Foreskin fibroblast (primary cell): ENCODE measurements at places on chromosomes 5 and 9.
A peak's percentile ranks its signal among the peaks of the same experiment; 100 is the strongest.

- no peak for DNase-seq
These were observed 5.2 kb upstream of the ST6GALNAC6 start for GRCh38 chr9:127904561-127905003.

- no peak for DNase-seq
These were observed 1013.3 kb downstream of the MAT2B start for GRCh38 chr5:164518741-164519080.

DNA sequence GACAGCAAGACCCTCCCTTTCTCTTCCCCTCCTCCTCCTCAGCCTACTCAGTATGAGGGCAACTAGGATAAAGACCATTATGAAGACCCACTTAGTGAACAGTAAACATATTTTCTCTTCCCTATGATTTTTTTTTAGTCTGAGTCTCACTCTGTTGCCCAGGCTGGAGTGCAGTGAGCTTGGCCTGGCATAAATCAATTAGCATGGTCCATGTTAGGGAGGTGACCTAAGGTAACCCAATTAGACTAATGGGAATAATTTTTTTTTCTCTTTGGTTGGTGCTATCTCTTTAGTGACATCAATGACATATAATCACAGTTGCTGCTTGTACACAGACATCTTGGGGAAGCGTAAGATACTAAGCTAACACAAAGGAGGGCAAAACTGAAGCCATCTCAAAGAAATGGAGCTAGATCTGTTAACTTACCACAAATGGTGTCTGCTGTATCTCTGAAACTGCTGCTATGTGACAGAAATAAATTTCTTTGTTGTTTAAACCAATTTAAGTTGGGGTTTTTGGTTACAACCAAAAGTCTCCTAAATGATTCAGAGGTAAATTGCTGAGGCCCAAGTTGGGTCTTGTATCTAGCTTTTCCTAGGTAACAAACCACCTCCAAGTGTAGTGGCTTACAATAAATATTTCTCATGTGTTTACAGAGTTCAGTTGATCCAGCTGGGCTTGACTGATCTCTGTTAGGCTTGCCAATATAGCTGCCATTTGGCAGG, 13.3 kb downstream of the PKD2L2 start:
- DNase-seq = no peak

GRCh38 chr9:127411122-127411521, 13.1 kb upstream of the ZNF79 start:
- no peak for DNase-seq

DNA sequence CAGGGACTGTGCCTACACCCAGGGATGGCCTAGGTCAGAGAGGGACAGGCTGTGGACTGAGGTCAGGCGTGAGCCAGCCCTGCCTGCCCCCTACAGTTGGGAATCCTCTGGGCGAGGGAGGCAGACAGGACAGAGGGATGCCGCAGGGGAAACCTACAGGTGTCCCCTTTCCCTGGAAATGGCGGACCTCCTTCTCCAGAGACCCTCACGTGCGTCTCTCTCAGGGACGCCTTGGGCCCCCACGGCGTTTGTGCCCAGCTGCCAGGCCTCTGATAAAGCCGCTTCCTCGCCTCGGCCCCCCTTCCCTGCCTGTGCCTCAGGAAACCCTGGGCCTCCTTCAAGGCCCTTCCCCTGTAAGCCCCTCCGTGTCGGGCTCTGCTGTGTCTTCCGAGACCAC, 129.3 kb downstream of the RXRA start:
- no peak for DNase-seq

DNA sequence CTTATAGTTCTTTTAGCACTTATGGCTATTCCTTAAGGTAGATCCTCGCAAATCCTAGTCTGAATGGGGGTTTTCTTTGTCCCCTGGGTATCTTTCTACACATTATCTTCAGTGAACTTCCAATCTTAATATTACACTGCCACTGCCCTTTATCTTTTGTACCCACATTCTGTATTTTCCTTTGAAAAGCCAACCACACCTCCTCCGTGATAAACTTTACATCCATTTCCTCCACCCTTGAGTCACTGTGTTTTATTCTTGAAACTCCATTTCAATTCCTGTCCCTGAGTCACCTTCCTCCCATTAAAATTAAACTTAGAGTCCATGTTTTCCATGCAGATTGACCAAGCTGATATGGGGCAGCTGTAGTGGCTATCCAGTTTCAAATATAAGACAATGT, 43.2 kb upstream of the RICTOR start:
- DNase-seq = peak; percentile 66

DNA sequence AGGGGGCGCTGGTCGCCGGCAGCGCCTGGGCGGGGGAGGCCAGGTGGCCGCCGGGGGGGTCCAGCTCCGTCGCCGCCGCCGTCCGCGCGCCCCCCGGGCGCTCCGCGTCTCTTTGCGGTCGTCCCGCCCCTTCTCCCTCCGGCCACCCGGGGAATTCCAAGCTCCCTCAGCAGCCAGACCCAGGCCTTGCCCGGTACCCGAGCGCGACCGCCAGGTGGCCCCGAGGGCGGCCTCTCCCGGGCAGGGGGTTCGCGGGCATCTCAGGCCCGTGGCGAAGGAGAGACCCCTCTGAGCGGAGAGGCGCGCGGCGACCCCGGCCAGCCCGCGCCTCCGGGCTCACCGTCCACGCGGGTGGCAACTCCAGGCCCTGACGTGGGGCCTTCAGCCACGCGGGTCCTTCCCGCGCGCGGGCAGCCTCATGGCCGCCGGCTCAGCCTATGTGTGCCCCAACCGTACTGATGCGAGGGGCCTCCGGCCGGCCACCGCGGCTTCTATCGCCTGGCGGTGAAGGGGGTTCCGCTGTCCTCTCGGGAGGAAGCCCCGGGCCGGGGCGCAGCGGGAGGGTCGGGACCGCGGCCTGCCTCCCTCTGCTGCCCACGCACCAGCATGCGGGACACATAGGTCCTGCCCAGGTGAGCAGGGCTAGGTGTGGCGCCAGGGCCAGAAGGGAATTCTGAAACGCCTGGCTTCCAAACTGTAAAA, 529 bp upstream of the NRARP start:
- DNase-seq = no peak

- no peak for DNase-seq
These were observed 40.3 kb downstream of the DNAJB5 start for GRCh38 chr9:35029852-35030251.

DNA sequence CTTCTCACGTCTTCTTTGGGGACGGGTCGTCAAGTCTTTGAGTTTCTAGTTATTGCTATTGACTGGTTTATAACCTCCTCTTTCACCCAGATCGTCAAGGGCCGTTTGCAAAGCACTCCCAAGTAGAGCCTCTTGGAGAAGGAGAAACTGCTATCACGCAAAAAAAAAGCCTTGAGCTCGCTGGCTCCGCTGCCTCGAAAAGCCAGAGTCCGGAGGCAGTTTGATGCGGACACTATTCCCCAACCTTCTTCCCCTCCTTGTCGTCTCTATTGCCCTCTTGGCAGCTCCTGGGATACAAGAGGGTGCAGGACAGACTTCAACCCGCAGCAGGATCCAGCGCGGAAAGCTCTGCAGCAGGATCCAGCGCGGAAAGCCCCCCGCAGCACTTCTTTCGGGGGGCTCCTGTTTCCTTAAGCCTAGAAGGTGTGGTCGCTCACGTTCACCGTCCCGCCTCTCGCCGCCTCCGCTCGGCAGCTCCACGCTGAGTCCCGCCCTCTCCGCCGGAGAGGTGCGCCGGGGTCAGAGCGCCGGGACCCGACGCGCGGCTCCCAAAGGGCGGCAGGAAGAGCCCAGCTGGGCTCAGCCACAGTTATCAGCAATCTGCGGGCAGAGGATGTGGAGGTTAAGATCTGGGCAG, at the start of gene PCDHAC1:
Gene PCDHAC1, plus strand, starts transcription at position 494 of the 637 bp plus-strand sequence. CDS start 594 bp downstream, outside the sequence.
- peak; percentile 1 for DNase-seq

DNA sequence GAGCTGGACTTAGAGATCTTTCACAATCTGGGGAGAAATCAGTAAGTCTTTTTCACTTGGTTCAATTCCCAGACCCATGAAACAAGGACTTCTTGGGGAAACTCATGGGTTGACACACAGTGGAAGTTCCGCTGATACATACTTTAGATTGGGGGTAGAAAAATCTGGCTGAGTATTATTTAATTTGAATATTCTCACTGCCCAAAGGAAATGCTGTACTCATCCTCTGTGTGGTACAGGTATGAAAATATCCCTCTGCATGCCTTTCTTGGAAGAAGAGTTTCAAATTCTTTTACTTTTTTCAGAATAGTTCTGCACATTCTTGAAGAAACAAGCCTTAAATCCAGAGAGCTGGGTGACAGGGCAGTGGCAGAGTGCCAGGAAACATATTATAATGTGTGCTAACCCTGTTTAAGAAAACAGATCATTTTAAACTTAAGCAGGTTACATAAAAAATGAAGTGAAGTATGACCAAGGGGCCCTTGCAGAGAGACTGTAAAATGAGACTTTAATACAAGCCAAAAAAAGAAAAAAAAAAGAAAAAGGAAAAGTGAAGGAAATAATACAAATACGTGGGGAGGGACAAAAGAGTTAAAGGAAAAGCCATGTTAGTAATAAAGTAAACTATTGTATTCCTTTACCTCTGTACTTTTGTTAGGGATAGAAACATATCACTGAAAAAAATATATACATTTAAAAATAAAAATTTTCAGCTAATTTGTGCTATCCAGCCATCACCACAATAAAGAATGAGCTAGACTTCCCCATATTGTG, 173.4 kb upstream of the NR3C1 start:
- DNase-seq = peak; percentile 65

DNA sequence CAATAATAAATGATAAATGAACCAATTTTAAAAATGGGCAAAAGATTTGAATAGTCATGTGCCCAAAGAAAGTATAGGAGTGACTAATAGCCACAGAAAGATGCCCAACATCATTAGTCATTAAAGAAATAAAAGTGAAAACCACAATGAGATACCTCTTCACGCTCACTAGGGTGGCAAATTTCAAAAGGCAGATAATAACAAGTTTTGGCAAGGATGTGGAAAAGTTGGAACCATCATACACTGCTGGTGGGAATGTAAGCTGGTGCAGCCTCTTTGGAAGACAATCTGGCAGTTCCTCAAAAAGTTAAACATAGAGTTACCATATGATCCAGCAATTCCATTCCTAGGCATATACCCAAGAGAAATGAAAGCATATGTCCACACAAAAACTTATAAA, 1819.8 kb downstream of the MAT2B start:
- DNase-seq = peak; percentile 11

DNA sequence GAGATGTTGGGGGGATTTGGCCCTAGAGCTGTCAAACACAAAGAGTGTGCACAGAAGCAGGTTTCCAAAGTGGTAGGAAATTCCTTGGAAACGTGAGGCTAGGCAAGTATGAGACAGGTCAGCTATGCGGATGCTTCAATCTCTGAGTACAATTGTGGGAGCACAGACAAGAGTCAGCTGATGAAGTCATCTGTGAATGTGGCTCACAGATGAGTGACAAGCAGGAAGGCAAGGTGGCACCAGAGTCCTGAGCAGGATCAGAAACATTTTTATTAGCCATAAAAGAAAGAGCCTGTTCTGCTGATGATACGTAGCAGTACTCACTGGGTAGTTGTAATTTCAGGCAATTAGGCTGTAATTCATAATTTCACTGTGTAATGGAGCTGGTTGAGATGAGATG, 117.0 kb downstream of the DCP2 start:
- no peak for DNase-seq

DNA sequence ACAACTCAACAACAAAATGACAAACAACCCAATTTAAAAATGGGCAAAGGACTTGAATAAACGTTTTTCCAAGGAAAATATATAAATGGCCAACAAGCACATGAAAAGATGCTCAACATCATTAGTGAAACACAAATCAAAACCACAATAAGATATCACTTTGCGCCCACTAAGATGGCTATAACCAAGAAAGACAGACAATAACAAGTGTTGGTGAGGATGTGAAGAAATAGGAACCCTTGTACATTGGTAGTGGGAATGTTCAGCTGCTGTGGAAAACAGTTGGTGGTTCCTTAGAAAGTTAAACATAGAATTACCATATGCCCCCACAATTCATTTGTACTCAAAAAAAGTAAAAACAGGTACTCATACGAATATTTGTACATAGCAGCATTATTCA, 39.2 kb upstream of the WDR41 start:
- no peak for DNase-seq
